T-helper 17 cell (primary cell): ENCODE measurements at places on chromosomes 12 and 14.

DNA sequence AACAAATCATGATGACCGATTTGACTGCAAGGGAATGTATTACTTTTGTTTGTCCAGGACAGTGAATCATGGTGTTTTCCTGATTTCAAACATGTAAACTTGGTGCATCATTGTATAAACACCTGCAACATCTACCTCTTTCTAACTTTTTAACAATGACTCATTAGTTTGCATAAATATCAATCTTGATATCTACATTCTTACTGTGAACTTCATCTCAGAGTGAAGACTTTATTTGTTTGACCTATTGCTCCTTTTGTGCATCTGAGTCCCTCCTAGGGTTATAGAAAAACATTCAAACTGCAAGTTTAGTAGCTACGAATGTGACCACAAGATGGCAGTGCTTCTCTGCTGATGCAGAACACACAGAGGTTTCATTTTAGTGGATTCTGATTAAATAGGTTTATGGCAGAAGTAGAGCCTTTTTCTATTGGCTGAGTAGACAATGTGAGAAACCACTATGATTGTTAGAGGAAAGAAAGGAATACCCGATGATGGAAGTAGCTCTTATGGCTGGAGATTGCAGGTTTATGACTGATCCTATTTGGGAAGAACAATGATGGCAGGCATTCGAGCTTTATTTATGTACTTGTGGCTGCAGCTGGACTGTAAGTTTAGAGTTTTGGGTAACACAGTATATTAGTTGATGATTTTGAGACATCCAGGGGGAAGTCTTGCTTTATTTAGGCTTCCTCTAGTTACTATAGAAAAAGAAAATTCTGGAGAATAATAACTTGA, 244.2 kb upstream of the OR4E1 start:
- peak; percentile 37 for DNase-seq

DNA sequence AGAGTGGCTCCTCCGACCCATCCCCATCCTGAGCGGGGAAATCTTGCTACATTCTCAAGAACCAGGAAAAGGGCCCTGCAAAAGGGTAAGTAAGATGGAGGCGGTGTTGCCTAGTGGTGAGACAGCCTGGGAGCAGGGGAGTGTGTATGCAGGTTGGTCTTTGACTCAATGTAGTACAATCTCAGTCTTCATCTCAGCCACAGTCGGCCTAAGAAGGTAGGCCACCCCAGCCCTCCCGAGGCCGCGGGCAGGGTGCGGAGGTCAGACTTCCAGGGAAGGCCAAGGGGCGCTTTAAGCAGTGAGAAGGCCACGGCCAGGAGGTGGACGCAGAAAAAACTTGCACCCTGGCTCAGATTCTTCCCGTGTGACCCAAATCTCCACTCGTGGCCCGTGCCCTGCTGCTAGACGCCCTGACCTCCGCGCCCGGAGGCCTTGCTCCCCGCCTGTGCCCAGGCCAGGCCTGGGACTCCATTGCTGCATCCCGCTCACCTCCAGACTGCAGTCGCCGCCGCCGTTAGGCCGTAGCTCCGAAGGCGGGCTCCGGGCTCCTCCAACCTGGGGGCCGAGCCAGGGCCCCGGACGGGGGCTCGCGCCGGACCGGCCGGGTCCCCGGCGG, 435 bp downstream of the FOXM1 start:
- no peak for DNase-seq

DNA sequence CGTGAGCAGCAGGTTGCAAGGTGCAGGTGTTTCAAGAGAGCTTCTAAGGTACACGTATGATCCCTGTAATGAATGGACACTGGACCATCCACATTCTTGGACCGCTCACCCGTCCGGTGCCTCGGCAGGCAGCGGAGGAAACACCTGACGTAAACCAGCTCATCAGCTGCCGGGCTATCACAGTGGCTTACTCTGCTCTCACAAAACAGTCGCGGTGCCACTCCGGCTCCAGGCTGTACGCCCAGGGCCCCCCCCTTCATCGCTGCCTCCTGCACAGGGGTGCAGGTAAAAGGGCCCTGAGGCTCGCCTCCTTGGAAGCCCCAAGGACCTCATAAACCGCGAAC, 436 bp downstream of the VPS33A start:
- no peak for DNase-seq

- no peak for DNase-seq
These were observed 60.0 kb downstream of the PLEKHG7 start for GRCh38 chr12:92762773-92763172.

DNA sequence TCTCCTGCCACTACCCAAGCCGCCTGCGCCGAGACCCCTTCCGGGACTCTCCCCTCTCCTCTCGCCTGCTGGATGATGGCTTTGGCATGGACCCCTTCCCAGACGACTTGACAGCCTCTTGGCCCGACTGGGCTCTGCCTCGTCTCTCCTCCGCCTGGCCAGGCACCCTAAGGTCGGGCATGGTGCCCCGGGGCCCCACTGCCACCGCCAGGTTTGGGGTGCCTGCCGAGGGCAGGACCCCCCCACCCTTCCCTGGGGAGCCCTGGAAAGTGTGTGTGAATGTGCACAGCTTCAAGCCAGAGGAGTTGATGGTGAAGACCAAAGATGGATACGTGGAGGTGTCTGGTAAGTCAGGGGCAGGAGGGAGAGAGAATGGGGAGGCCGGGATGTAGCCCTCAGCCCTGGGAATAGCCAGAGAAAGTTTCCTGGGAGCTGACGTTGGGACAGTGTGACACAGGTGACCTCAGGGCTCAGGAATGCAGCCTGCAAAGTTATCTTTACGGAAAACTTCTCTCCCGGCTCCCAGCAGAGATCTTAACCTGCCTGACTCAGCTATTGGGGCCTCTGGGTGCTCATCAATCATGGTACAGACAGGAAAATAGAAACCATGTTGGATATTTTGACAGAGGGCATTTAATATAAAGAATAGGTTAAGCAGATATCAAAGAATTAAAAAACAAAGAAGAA, 747 bp downstream of the HSPB8 start:
- no peak for DNase-seq
